Endothelial cell of umbilical vein (primary cell): ENCODE measurements at places on chromosomes 7 and 10. TPM values are rescaled to one million over a fixed set of nuclear protein-coding genes. Genes with fewer than 3 reads are reported as not detected.

Gene AOC1
- polyA plus RNA-seq: not detected in 2 replicates

Gene CALML5
- not detected in 2 replicates for polyA plus RNA-seq

Gene FBXO24
- 0.16 and 0.37 TPM in 2 replicates for polyA plus RNA-seq

Gene ZNF107
- 0.73 and 0.77 TPM in 2 replicates for polyA plus RNA-seq

Gene AKR1B1
- polyA plus RNA-seq: 171 and 193 TPM in 2 replicates

Gene OSBPL3
- polyA plus RNA-seq: 3.6 and 7.5 TPM in 2 replicates

Gene TMEM213
- not detected in 2 replicates for polyA plus RNA-seq

GRCh38 chr7:39987641-39988347, 37.7 kb downstream of the CDK13 start:
- DNase-seq: no peak

DNA sequence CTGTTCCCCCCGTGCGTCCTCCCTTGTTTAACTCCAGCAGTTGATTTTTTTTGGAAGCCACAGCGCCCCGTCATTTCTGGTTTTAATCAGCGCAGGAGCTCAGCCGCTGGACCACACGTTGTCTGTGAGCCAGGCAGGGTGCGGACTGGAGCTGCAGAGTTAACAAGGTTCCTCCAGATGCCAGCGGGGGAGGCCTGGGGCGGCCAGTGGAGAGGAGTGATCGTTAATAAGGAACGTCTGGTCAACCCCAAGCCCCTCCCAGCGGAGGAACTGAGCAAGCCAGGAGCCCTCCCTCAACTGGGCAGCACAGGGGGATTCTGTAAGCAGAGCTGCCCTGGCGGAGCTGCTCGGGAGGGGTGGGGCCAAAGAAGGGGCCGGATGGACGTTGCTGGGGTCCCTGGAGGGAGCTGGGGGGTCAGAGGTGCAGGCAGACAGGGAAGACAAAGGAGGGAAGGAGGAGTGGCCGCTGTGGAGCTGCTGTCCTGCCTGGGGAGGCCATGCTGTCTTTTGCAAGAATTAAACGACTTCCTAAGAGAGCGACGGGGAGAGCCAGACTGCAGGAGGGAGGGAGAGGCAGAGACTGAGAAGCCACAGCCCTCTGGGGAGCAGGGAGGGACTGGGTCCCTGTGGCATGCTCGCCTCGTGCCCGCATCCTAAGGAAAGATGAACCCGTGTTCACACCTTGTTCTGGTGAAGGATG, 537.1 kb upstream of the FOXK1 start:
- DNase-seq: peak; percentile 2

DNA sequence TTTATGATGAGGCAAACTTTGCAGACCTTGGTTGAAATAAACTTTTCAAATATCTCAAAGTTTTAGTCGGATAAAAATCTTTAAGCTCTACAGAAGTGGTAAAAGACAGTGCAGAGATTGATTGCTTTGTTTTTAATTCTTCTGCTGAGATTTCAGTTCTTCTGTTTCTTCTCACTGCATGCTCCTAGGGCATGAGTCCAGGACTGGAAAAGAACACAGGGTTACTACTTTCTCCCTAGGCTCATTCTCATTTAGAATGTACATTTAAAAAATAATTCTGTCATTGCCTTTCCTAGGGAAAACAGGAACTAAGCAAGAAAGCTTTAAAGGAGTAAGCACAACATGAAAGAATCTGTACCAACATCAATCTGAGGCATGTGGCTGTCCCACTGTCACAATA, 256.7 kb upstream of the DGKB start:
- peak; percentile 46 for DNase-seq

- no peak for DNase-seq
These were observed 68.0 kb upstream of the CTTNBP2 start for GRCh38 chr7:117941138-117941810.

DNA sequence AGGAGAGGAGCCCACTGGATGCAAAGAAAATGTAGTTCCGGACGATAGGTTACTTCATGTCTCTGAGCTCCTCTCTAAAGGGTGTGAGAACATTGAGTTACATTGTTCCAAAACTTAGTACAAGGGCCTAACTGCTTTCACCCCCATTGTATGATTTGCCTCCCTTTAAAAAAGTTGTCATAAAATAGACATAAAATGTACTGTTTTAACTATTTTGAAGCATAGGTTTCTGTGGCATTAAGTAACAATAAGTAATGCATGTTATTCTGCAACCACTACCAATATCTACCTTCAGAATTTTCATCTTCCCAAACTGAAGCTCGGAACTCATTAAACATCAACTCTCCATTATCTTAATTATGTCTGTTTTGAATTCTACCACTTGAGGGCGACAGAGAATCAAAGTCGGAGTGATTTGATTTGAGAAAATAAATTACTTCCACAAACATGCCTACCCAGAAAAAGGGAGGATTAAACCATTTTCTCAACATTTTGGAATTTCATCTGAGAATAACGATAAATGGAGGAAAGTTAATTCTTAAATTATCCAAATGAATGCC, 2.7 kb downstream of the IGFBP1 start:
- peak; percentile 62 for DNase-seq

- no peak for DNase-seq
These were observed 10.7 kb downstream of the FAM200A start for GRCh38 chr7:99541212-99541611.

DNA sequence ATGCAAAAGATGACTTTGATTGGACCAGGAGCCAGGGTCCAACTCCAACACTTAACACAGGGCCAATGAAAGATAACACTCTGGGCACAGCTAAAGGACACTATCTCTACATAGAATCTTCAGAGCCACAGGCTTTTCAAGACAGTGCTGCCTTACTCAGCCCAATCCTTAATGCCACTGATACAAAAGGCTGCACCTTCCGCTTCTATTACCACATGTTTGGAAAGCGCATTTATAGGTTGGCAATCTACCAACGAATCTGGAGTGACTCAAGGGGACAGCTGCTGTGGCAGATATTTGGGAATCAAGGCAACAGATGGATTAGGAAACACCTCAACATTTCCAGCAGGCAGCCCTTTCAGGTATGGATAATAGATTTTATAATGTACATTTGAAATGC, 160.7 kb downstream of the MALRD1 start:
- DNase-seq: no peak

DNA sequence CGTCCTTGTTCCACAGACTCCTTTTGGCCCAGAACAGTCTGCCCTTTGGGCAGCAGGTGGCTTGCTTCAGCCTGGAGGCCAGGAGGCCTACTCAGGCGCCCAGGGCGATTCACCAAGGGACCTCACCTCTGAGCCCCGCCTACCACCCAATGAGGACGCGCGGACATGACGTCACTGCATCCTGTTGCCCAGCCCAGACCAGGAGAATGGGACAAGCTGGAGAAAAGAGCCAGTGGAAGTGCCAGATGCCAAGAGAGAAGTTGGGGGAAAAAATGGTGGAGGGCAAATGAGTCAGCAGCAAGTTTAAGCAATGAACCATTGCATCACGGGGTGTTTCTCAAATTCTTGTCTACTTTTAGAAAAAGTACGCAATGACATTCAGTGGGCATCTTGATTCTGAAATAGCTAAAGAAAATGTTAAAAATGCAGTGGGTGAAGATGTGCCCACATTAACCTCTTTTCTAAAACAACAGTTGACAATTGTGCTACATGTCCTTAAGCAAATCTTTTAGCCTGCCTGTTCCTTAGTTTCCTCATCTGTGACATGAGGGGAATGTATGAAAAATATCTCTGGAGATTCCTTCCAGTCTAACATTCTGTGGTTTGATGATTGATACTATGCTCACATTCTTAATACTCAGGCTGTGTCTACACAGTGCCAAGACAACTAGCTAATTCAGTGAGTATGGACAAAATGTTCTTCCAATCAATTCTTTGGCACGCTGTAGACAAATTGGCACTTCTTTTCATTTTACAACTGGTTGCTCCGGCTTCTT, 23.9 kb upstream of the LEP start:
- DNase-seq: no peak

GRCh38 chr10:11548065-11548767, 63.2 kb downstream of the USP6NL start:
- no peak for DNase-seq

- no peak for DNase-seq
These were observed 14.8 kb downstream of the TLX1 start for GRCh38 chr10:101145750-101146391.

GRCh38 chr10:14753441-14753840, 21.3 kb downstream of the FAM107B start:
- no peak for DNase-seq

DNA sequence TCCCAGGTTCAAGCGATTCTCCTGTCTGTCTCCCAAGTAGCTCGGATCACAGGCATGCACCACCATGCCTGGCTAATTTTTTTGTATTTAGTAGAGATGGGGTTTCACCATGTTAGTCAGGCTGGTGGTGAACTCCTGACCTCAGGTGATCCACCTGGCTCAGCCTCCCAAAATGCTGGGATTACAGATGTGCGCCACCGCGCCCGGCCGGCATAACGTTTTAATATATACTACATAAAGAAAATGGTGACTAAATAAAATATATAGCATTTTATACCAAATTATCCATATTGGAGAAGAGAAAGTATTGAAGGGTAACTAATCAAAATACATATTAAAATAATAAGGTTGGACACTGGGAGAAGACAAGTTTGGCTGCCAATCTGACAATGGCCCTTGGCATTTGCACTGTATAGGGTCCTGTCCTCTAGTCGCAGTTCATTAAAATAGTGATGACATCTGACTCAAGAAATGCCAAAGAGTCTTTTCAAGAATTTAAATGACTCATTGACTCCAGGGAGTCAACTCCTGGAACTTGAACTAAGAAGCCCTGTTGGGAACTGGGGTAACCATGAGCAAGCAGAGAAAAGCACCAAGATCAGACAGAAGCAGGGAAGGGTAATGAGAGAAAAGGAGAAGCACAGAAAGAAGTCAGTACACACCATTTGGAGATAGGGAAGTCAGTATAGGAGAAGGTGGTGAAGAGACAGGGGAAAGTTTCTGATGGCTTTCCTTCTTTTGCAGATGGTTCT, 91.1 kb downstream of the CH25H start:
- DNase-seq: peak; percentile 56

GRCh38 chr7:13826752-13827151, 162.7 kb downstream of the ETV1 start:
- DNase-seq: no peak

GRCh38 chr10:28774051-28774995, 97.0 kb downstream of the BAMBI start:
- no peak for DNase-seq

DNA sequence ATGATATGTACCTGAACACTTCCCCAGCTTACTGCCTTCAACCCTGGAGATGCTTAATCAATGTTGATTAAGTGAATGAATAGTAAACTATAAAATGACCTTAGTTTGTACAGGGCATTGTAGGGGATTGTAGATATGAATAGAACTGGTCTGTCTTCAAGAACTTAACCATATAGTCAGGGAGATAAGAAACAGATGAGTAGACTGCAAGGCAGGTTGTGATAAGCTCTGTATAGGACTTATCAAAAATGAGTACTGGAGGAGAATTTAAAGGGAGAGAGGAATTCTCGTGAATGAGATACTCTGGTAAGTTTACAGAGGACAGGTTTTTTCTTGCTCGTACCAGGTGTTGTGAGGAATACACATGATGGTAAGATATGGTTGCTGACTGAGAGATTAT, 27.6 kb downstream of the SGPL1 start:
- no peak for DNase-seq

GRCh38 chr10:35304649-35305048, 31.7 kb upstream of the CCNY start:
- DNase-seq: no peak

GRCh38 chr10:99740260-99740659, 8.2 kb downstream of the CUTC start:
- DNase-seq: no peak

DNA sequence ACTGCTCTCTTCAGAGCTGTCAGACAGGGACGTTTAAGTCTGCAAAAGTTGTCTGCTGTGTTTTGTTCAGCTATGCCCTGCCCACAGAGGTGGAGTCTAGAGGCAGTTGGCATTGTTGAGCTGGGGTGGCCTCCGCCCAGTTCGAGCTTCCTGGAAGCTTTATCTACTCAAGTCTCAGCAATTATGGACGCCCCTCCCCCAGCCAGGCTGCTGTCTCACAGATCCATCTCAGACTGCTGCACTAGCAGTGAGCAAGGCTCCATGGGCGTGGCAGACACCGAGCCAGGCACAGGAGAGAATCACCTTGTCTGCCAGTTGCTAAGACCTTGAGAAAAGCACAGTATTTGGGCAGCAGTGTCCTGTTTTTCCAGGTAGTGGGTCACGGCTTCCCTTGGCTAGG, 98.1 kb downstream of the SDHAF3 start:
- DNase-seq: no peak

- peak; percentile 97 for DNase-seq
These were observed 25.1 kb upstream of the ZRANB1 start for GRCh38 chr10:124916585-124917427.

DNA sequence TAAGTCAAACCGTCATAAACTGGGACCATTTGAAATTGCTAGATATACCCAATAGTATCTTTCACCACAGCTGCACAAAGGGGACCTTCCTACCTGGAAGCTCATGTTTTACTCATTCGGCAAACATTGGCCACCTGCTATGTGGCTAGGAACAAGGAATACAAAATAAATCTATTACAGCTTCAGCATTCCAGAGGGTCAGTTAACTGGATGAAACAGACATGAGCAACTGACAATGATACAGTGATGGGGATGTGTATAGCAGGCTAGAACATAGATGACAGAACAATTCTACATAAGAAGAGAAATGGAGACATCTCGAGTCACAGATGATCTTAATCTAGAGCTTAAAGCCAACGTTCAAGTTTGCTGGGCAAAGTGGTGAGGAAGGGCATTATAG, 3.1 kb upstream of the SMURF1 start:
- DNase-seq: no peak

DNA sequence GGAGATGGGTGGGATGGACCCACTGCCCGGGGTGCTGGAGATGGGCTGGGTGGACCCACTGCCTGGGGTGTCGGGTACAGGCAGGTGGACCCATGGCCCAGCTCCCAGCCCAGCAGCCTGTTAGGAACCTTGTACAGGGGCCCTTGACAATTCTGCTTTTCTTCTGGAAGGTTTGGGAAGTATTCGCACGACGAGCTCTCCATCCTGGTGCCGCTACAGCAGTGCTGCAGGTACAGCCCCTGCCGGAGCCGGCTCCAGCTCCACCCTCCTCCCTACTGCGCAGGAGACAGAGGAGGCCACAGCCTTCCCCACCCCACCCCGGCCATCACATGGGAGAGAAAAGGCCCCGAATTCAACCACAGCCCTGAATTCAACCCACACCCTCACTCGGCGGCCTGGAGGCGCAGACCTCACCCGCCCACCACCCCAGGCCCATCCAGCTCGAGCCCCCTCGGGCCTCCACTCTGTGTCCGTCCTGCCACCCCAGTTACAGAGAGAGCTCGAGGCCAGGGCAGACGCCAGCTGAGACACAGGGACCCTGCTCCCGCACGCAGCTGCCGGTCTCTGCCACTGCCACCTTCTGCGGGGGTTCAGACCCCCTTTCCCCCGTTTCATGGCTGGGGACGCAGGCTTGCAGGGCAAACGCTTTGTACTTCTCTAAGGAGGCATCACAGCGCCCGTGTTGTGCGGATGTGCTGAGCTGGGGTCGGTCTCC, 31.3 kb upstream of the FOXL3 start:
- no peak for DNase-seq

GRCh38 chr7:121544726-121545125, 148.6 kb upstream of the FAM3C start:
- DNase-seq: peak; percentile 96

GRCh38 chr10:33733058-33733457, 398.6 kb upstream of the NRP1 start:
- no peak for DNase-seq

- DNase-seq: no peak
These were observed 51.1 kb upstream of the SYPL1 start for GRCh38 chr7:106163257-106163656.
